ENCODE measurements at places on chromosomes 12 and 14.

DNA sequence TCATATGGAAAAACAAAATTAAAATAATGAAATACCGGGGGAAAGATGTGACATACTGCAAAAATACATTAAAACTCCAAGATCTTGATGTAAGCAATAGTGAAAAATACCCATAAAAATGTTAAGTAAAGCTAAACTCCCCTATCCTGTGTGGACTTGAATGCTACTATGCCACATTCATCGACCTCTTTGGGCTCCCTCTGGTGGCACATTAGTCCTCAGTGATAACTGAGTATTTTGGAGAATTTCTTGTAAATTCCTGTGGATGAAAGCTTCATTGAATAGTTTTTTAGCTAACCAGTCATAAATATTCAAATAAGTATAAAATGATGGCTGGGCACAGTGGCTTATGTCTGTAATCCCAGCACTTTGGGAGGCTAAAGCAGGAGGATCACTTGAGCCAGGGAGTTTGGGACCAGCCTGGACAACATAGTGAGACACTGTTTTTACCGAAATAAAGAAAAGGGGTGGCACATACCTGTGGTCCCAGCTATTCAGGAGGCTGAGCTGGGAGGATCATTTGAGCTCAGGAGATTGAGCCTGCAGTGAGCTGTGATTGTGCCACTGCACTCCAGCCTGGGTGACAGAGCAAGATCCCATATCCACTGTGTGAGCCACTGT is 42.4 kb upstream of the SGPP1 start:
- no peak for DNase-seq

GRCh38 chr12:92363295-92364146 is 217.9 kb upstream of the BTG1 start:
- no peak for DNase-seq

DNA sequence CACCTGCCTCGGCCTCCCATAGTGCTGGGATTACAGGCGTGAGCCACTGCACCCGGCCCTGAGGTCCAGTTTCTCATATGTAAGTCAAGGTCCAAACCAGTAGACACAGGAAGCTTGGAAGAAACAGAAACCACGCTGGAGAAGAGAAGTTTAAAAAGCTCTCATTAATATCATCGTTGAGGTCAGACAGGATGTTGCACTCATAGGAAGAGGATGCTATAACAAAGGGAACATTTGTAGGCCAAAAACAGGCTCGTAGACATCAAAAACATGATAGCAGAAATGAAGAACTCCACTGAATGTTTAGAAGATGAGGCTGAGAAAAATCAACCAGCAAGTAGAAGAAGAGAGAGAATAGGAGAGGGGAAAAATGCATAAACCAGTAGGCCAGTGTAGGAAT is 46.8 kb downstream of the ACACB start:
- DNase-seq: no peak

DNA sequence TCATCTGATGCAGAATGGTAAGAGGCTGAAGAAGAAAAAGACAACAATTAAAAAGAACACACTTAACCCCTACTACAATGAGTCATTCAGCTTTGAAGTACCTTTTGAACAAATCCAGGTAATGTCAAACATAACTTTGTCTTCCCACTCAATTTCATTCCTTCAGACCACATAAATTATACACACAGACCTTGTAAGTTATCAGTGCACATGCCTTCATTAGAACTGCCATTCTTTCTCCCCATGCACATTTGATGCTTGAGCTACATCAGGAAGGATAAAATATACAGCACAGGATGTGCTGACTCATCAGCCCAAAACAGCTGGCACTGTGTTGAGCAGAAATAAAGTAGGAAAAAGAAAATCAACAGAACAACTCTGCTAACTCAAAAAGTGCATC is 246.7 kb downstream of the PAWR start:
- no peak for DNase-seq

GRCh38 chr12:19642345-19642744 is 203.1 kb downstream of the AEBP2 start:
- no peak for DNase-seq

- no peak for DNase-seq
These were observed 23.7 kb downstream of the HEBP1 start for GRCh38 chr12:12976366-12976765.

DNA sequence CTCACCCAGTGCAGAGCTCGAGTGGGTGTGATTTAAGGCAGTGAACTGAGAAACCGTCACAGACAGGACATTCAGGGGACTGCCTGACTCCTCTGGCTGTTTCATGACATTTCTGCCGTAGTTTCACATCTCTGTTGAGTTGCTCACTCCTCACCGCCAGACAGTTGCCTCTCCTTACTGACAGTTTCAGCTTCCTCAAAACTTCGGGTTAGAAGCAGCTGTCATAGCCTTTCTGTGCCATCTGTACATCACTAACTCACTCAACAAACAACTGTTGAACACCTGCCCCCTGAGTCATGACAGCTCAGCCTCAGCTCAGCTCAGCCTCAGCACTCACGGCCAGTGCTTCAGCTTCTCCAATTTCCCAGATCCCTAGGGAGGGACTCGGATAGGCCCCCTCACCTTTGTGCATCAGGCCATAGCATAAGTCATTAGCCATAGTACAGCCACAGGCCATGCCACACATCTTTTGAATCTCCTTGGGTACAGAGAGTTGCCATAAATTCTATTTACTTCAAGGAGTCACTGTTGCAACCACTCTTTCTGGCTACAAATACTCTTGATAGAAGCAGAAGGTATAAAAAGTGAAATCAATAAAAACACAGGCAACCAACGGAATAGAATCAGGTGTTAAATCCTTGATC is 6.2 kb upstream of the SLC15A4 start:
- no peak for DNase-seq

- DNase-seq: no peak
These were observed 39.3 kb downstream of the SETD3 start for GRCh38 chr14:99441157-99441870.

- no peak for DNase-seq
These were observed 10.4 kb upstream of the ACVR1B start for GRCh38 chr12:51941011-51941581.

DNA sequence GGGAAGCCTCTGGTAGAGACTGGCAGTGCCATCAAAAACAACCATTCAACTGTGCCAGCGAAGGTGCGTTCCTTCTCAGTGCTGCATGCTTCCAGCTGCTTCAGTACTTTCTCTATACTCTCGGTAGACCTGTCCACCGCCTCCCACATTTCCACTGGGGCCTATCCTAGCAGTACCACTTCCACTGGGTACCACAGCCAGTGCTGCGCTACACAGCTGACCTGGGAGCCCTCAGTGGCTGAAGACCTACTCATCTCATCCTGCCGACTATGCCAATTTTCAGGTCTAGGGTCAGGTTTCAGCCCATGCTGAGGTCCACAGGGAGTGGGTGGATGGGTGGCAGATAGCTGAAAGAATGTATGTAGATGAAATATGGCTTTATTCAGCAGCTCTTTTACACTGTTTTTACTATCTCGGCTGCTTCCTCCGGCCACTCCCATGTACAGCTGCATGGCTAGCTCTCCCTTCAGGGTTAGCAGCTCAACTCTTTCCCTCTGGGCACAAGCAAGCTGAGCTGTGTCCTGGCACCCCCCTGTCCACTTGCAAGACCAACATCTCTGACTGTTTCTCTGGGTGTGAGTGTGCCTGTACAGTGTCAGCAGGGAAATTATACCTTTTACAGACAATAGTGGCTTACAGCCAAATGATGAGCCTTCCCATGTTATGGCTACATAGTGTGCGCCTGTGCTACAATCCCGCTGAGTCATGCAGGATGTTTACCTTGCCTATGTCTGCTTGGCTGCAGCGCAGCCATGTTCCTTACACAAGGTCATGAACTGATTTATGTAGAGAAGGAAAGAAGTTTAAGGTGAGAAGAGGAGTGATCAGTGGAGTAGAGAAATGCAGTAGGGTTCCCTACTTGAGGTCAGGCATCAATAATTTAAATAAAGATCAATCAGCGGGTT is 125.7 kb upstream of the DDHD1 start:
- no peak for DNase-seq

DNA sequence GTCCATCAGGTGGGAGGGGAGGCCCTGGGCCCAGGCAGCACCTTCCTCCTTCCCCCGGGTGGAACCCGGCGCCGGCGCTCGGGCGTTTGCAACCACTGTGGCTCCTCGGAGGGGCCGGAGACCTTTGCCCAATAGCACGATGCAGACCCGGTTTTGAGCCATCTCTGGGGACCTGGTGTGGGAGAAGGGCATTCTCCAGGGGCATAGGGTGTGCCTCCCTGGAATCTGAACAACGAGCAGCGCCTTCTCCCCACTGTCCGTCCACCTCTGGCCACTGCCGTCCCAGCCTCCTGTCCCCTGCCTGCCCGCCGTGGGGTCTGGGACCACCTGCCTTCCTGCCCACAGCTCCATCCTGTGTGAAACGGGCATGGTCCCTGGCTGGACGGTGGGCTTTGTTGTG is 12.5 kb downstream of the ZFYVE21 start:
- no peak for DNase-seq

DNA sequence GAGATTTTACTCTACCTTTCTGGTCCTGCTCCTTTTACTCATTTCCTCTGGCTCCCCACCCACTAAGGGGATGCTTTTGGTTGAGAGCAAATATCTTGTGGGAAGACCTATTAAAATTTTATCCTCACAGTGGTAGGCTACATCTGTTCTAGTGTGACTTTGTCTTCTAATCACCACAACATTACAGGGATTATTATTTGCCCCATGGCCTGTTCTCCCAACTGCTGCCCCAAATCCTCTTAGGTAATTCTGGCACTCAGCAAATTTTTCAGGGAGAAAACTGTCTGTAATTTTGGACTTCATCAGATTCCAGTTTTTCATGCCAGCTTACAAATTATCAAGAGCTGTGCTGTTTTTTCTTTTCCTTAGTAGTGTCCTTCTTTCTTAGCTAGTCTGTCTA is 172.3 kb downstream of the GPHN start:
- no peak for DNase-seq

DNA sequence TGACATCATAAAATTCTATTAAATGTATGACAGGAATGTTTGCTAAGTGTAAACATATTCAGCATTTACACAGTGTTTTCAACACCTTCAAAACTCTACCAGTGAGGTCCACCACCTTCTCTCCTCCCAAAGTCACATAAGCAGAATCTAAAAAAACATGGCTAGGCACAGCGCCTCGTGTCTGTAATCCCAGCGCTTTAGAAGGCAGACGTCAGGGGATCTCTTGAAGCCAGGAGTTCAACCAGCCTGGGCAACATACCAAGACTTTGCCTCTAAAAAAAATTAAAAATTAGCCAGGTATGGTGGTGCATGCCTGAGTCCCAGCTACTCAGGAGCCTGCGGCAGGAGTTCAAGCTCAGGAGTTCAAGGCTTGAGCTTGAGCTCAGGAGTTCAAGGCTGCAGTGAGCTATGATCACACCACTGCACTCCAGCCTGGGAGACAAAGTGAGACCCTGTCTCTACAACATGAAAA is 30.0 kb downstream of the NUMB start:
- DNase-seq: no peak

DNA sequence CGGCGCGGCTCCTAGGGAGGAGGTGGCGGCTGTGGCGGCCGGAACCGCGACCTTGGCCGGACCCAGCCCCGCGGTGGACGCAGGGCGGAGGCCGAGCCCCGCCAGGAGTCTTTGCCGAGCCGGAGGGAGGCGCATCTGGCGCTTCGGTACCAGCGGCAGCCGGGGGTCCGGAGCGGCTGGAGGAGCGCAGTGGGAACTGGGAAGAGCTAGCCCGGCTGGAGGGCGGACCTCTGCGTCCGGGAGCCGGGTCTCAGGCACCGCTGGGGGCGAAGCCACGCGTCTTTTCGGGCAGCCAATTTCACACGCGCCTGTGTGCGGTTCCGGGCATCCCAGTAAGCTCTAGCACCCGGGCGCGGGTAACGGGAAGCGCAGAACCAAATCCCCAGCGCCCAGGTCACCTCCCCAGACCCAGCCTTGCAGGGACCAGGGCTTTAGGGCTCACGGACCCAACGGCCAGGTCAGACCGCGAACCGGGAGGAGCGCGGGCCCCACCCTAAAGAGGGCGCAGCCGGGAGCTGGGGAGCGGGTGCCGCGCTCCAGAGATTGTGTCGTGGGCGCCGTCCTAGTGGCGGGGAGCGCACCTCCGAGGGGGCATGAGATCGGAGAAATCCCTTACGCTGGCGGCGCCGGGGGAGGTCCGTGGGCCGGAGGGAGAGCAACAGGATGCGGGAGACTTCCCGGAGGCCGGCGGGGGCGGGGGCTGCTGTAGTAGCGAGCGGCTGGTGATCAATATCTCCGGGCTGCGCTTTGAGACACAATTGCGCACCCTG is 89.4 kb downstream of the GALNT8 start:
- peak; percentile 14 for DNase-seq
